ENCODE measurements at places on chromosomes 6 and 20.
A peak's percentile ranks its signal among the peaks of the same experiment; 100 is the strongest.

GRCh38 chr6:1729750-1730140 lies 120.0 kb downstream of the FOXC1 start:
- DNase-seq: no peak

DNA sequence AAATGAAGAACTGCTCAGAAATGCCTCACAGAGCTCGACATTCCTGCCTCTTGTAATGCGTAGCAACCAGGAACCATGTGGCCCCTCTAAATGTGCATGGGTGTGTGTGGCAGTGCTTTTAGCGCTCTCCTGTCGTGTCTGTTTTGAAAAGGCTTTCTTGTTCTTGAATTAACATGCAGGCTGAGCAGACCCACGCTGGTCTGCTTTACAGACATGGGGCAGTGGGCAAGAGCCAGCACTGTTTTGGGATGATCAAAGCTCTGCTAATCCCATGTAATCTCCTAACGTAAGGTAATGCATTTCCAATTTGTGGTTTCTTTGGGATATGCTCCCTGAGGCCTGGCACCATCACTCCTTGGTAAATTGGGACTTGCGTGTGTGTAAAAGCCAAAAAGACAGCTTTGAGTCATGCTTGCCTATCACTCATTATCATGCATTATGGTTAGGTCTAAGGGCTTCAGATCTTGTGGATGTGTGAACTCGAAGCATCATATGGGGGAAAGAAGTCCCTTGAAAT lies 11.8 kb downstream of the RIPOR2 start:
- no peak for DNase-seq

- no peak for DNase-seq
These were observed 17.5 kb upstream of the RIN2 start for GRCh38 chr20:19740512-19740911.

DNA sequence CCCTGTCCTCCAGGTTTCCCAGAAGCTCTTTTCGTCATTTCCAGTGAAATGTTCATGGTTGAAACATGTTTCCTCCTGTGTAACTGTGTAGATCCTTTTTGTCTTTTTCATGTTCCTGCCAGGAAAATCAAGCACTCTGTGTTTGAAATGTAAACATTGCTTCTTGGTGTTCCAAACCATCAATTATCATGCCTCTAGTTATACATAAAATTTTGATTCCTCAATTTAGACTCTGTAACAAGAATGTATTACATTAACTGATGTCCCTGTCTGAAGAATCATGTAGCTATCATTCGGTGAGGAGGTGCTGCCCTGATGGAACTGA lies 546.3 kb upstream of the CITED2 start:
- DNase-seq: no peak

GRCh38 chr6:111573892-111574797 lies 31.5 kb downstream of the TRAF3IP2 start:
- no peak for DNase-seq

DNA sequence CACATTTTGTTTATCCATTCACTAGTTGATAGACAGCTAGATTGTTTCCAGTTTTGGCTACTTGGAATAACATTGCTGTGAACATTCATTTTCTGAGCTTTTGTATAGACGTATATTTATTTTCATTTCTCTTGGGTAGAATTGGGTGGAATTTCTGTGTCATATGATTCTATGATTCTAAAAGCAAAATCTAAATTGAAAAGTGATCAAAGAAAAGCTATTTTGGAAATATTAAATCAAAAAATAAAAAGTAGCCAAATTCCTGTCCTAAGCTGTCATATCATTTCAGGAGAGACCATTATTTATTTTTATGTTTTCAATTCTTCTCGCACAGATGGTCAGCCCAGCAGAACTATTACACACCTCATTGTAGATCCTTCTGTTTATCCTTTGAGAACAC lies 229.2 kb downstream of the COL12A1 start:
- DNase-seq: no peak

- peak; percentile 98 for DNase-seq
These were observed at the start of gene LRRC73 for GRCh38 chr6:43509984-43510826. Gene LRRC73, minus strand, starts transcription at chr6:43510346. Its CDS starts 561 bp downstream, at chr6:43509785.

- no peak for DNase-seq
These were observed 81.1 kb downstream of the ZFP64 start for GRCh38 chr20:52110456-52110855.

Measured in posterior cingulate gyrus (tissue), 11 donors.